ENCODE measurements at places on chromosomes 5 and 9. TPM values are rescaled to one million over a fixed set of nuclear protein-coding genes. Genes with fewer than 3 reads are reported as not detected.

- no peak overlapping the region for H3K4me3 ChIP-seq
- H3K4me1 ChIP-seq: no peaks in the 10 kb centered on the region
- H3K36me3 ChIP-seq: no peaks in the 10 kb centered on the region
- peak; percentile 4 for DNase-seq
- no peak overlapping the region for H3K27ac ChIP-seq
Observed at GRCh38 chr9:90020276-90020871, 415.6 kb downstream of the GADD45G start.

- no peaks in the 10 kb centered on the region for H3K27me3 ChIP-seq
- DNase-seq: no peak
- H3K27ac ChIP-seq: no peak overlapping the region
- no peak overlapping the region for H3K4me3 ChIP-seq
Observed at GRCh38 chr5:174777111-174777510, 52.7 kb downstream of the MSX2 start.

DNA sequence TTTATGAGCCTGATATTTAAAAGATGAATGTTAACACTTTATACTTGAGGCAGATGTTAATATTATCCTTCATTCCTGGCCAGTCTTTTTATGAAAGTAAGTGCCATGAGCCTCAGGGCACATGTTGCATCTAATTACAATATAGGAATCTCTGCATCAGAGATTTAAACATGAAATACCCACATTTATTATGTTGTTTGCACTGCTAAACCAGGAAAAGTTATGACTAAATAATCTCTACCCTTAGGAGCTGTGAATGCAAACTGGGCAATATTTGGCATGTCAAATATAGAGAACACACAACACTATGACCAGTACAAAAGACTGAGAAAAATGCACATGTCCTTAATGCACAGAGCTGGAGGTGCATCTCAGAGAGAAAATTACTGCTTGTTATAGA is 526.1 kb upstream of the GRAMD2B start:
- H3K4me1 ChIP-seq: no peaks in the 10 kb centered on the region
- H3K36me3 ChIP-seq: no peaks in the 10 kb centered on the region
- H3K27ac ChIP-seq: no peak overlapping the region
- no peak overlapping the region for H3K4me3 ChIP-seq

DNA sequence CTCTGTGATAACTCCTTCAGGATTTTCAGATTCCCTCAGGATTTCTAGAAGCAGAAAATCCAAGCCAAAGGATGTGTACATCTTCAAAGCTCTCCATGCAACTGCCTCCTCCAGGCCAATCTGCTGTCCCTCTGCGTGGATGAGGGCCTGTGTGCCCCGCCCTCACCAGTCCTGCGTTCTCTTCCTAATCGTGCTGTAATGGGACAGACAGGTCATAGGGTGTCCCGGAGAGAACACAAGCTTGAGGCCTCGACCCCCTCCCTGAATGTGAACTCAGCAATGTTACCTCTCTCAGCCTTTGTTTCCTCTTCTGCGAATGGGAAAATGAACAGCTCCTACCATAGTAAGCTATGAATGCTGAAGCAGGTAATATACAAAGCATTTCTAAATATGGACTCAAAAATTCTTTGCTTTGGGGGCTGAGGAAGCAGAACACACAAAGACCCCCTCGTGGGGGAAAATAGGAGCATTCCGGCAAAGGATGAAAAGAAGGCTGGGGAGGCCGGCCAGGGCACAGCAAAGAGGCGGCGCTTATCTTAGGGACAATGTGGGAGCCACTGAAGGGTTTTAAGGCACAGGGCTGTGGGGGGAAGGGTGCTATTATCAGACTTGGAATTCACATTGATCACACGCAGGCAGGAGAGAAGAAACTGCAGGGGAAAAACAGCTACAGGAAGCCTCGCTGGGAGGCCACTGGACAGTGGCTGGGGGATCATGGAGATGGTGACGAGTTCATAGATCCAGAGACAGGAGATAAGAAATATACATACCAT is 57.2 kb upstream of the FBXW11 start:
- peaks cover 9% of the 10 kb centered on the region for H3K36me3 ChIP-seq
- H3K27ac ChIP-seq: no peak overlapping the region
- no peak for DNase-seq
- no peaks in the 10 kb centered on the region for H3K27me3 ChIP-seq

- no peaks in the 10 kb centered on the region for H3K36me3 ChIP-seq
- peaks cover 4% of the 10 kb centered on the region for H3K4me1 ChIP-seq
- DNase-seq: peak; percentile 63
- no peak overlapping the region for H3K4me3 ChIP-seq
- H3K27me3 ChIP-seq: no peaks in the 10 kb centered on the region
Observed at GRCh38 chr9:112601636-112602035, 115.0 kb downstream of the KIAA1958 start.

DNA sequence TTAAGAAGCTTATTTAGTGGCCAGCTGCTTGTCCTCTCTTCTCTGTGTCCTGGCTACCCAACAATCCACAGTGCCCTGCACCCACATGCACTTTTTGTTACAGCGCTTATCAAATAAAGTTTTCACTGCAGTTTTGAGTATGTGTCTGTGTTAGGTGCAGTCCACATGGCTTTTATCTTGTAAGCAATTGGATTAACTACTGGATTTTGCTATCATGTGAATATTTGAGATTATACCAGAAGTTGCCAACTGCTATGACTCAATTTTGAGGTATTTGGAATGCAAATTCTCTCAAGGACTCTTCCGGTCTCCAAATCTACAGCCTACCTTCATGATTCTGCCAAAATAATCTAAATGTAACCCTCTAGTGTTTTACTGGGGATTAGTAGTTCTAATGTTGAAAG is 690.2 kb downstream of the NR2F1-AS1 start:
- no peaks in the 10 kb centered on the region for H3K27me3 ChIP-seq
- H3K27ac ChIP-seq: no peak overlapping the region
- peak; percentile 57 for DNase-seq
- no peaks in the 10 kb centered on the region for H3K4me1 ChIP-seq

DNA sequence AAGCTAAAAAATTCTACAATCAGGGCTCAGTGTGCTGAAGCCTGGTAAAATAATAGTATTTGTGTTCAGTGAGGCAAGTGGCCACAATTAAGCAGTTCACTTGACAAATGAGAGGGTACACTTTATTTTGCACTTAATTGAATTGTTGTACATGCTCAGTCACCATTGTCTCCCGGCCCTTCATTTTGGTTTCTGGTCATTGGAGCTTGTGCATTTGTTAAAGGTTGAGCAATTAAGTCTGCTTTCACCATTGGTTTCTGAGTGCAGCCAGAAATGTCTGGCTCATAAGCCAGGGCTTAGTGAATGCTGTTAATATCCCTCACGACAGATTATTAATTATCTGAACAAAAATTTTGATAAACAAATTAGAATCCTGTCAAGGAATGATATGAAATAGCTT is 89.6 kb downstream of the PRDM6 start:
- H3K27ac ChIP-seq: no peak overlapping the region
- H3K27me3 ChIP-seq: no peaks in the 10 kb centered on the region
- DNase-seq: no peak
- H3K36me3 ChIP-seq: no peaks in the 10 kb centered on the region
- H3K4me1 ChIP-seq: no peaks in the 10 kb centered on the region

DNA sequence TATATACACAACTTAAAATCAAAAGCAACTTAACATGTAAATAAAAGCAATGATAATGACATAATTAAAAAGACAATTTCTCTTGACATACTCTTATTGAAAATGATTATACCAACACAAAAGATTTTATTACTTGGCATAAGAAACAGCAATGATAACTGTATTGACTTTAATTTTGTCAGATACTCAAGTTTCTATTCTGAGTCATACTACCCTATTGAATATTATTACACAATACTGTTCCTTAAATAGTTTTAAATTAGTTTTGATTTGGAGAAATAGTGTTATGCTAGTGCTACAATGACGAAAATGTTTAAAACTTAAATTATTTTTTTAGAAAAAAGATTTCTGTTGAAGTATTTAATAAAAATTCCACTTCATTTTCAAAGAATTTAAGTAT is 1319.3 kb upstream of the C9orf72 start:
- no peaks in the 10 kb centered on the region for H3K27me3 ChIP-seq
- no peak for DNase-seq
- no peaks in the 10 kb centered on the region for H3K36me3 ChIP-seq
- H3K27ac ChIP-seq: no peak overlapping the region
- H3K4me3 ChIP-seq: no peak overlapping the region

DNA sequence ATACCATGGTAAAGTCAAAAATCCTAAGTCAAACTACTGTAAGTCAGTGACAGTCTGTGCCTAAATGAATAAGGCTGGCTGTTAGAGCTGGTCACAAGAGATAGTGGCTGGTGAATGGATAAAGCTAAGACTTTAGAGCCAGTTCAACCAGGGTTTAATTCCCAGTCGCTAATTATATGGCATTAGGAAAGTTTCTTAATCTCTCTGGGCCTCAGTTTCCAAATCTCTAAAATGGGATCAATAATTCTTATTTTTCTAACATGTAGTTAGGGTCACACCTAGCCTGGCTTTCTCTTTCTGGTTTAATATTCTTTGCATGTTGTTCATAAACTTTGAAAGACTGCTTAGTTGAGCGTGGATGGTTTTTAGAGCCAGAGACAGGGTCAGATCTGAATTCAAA is 64.8 kb downstream of the SMIM15 start:
- H3K27me3 ChIP-seq: no peaks in the 10 kb centered on the region
- H3K4me1 ChIP-seq: no peaks in the 10 kb centered on the region
- H3K36me3 ChIP-seq: peaks cover 4% of the 10 kb centered on the region
- no peak for DNase-seq

GRCh38 chr9:80285326-80285725 is 713.6 kb downstream of the TLE4 start:
- no peaks in the 10 kb centered on the region for H3K27me3 ChIP-seq
- no peak overlapping the region for H3K27ac ChIP-seq

DNA sequence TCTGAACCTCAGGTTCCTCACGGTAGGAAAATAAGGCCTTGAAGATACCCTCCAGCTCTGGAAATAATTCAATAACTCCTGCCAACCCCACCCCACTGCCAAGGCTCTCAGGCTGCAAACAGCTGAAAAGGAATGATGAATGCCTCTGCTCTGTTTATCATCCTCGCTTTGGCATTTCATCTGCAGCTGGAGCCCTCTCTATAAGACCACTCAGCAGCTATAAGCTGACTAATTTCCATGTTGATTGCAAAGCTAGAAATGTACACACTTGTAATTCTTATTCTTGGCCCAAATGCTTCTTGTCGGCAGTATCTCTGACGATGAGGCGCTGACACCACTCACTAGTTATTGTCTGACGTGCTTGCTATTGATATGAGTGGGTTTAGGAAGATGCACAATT is 408.4 kb upstream of the NMUR2 start:
- H3K4me3 ChIP-seq: no peak overlapping the region
- no peaks in the 10 kb centered on the region for H3K36me3 ChIP-seq
- DNase-seq: no peak
- no peak overlapping the region for H3K27ac ChIP-seq
- H3K4me1 ChIP-seq: no peaks in the 10 kb centered on the region

GRCh38 chr9:127838375-127839078 is 15.9 kb downstream of the ENG start:
- H3K4me1 ChIP-seq: peaks cover 42% of the 10 kb centered on the region
- no peaks in the 10 kb centered on the region for H3K27me3 ChIP-seq
- no peak overlapping the region for H3K4me3 ChIP-seq
- H3K27ac ChIP-seq: peak overlapping the region; percentile 72

DNA sequence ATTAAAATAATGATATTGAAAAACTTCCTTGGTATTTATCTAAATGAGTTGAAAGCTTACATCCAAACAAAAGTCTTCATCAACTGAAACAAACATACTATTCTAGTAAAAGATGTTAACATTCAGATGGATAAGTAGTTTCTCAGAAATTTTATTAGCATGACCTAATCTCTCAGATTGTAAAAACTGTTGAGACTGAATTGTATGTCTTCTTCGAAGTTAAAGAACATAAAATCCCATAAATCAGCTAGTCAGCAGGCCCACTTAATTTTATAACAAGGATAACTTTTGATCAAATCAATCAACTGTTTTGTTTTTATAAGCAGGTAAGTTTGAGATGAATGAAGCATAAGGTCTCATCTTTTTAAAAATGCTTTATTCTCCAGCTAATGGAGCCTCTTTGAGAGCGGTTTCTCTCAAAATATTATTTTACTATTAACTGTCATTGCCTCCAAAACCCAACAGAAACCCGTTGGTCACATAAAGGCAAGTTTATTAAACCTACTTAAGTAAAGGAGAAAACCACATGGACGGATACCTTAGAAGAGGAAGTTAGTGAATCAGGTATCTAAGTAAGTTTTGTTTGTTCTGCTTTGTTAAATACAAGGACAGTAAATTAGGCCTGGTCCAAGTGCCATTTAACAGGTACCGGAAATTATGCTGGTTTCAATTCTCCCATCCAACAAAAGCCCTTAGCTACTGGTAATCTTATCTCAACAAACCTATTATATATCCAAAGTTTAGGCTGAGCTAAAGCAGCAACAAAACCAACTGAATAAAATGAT is 457.0 kb downstream of the PDE4D start:
- no peak overlapping the region for H3K4me3 ChIP-seq
- no peaks in the 10 kb centered on the region for H3K36me3 ChIP-seq
- no peak for DNase-seq
- H3K27ac ChIP-seq: no peak overlapping the region

GRCh38 chr5:7754997-7755596 is 95.8 kb downstream of the CFAP90 start:
- no peak for DNase-seq
- H3K27ac ChIP-seq: no peak overlapping the region
- H3K27me3 ChIP-seq: no peaks in the 10 kb centered on the region
- no peak overlapping the region for H3K4me3 ChIP-seq
- H3K4me1 ChIP-seq: no peaks in the 10 kb centered on the region

DNA sequence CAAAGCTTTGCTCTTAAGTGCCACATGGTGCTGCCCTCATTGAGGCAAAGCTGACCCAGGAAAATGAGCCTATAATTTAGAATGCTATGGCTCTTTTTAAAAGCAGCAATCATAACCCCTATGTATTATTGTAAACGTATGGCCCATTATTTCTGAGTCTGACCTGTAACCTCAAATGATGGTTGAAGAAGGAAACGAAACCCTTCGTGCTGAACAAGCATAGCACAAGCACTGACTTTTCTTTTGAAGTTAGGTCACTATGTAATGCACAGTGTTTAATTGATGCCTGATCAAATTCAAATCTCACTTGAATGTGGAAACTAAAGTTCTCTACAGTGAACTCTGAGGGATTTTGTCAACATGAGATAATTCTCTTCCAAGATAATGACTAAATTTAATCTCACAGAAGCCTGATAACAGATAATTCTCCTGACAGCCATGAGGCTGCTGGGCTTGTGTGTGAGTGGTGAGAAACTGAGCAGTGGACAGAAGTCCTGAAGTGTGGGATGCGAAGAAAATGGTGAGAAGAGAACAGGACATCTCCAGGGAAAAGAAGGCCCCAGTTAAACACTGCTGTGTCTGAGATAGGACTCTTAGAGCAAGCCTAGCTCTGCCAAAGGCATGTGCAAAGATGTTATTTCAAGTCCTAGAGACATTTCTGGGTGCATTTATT is 226.9 kb downstream of the MAN2A1 start:
- no peaks in the 10 kb centered on the region for H3K27me3 ChIP-seq
- no peaks in the 10 kb centered on the region for H3K36me3 ChIP-seq
- DNase-seq: no peak

The NIM1K gene
- 0.54 TPM for total RNA-seq

The INSL6 gene
- not detected for total RNA-seq

The MARCOL gene
- not detected for total RNA-seq

The PTPN3 gene
- 1.1 TPM for total RNA-seq

The PCDHB9 gene
- total RNA-seq: 3.6 TPM

The TMEFF1 gene
- total RNA-seq: 14.8 TPM

The ADAMTSL1 gene
- 12.6 TPM for total RNA-seq

All from astrocyte (in vitro differentiated cells and primary cell).